ENCODE measurements at places on chromosomes 11 and 22.

DNA sequence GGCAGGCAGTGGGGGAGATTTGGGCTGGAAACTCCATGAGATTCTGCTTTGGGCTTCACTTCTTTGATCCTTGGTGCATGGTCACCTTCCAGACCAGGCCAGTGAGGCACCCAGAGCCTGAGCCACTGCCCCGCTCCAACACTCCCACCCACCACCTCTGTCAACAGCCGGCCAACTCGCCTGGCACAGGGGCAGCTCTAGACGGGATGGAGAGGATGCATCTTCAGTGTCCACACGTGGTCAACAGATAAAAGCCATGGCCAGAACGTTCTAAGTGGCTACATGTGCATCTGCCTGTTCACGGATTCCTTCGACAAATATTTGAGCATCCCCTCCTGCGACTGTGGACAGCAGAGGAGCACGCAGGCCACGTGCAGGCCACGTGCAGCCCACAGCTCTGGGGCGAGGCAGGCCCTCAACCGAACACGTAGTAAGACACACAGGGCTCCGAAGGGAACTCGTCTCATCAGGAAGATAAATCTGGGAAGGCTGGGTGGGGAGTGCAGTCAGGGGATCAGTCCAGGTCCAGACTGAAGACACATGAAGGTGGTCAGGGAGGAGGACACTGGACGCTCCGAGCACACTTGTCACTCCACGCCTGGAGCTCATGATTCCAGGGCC, 1.2 kb downstream of the LRRC56 start:
- no peak for DNase-seq

- DNase-seq: peak; percentile 46
Observed at GRCh38 chr22:46116491-46116958, 33.8 kb upstream of the PPARA start.

DNA sequence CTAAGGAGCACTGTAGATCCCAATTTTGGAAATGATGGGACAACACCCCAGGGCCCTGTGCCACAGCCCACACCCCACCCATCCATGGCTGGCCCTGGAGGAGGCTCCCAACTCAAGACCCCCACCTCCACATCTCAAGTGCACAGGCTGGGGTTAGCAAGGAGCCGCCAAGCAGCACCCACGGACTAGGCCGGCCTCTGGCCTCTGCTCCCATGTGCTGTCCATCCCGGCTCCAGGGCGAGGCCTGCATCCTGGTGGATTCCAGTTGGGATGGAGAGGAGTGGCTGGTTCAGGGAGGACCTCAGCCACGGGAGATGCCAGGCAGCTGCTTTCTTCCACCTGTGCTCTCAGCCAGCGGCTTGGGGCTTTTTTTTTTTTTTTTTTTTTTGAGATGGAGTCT, 43.4 kb upstream of the COMT start:
- no peak for DNase-seq

DNA sequence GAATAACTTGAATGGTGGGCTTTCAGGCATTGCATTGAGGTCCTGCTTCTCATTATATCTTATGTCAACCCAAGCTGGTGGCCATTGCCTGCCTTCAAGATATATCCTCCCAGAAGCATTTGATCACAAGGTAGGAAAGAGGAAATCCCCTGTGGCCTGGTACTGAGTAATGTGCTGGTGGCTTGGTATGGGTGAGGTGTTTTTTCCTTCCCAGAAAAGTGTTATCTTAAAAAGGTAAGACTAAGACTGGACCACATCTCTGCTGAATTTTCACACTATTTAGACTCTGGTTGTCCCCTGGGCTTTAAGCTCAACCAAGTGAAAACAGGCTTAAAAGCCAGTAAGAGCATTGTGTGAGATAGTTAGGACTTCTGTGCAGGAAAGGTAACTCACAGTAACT, 3.7 kb downstream of the INSC start:
- DNase-seq: no peak

- DNase-seq: no peak
Observed at GRCh38 chr11:97751405-97751804, 1269.3 kb upstream of the CNTN5 start.
